ENCODE measurements at places on chromosomes 16 and 17.
A peak's percentile ranks its signal among the peaks of the same experiment; 100 is the strongest.

GRCh38 chr17:80025140-80025539 is 10.5 kb downstream of the TBC1D16 start:
- H3K36me3 ChIP-seq, result no peaks in the 10 kb centered on the region
- H3K4me3 ChIP-seq, result no peak overlapping the region
- no peak overlapping the region for H3K27ac ChIP-seq

GRCh38 chr17:10657148-10657547 is at the start of gene MYH3:
Gene MYH3 (minus strand): TSS chr17:10657309. CDS start chr17:10655064, 2,245 bp downstream.
- no peaks in the 10 kb centered on the region for H3K36me3 ChIP-seq
- H3K27ac ChIP-seq, result no peak within 1 kb of the TSS
- no peaks in the 10 kb centered on the region for H3K4me1 ChIP-seq

DNA sequence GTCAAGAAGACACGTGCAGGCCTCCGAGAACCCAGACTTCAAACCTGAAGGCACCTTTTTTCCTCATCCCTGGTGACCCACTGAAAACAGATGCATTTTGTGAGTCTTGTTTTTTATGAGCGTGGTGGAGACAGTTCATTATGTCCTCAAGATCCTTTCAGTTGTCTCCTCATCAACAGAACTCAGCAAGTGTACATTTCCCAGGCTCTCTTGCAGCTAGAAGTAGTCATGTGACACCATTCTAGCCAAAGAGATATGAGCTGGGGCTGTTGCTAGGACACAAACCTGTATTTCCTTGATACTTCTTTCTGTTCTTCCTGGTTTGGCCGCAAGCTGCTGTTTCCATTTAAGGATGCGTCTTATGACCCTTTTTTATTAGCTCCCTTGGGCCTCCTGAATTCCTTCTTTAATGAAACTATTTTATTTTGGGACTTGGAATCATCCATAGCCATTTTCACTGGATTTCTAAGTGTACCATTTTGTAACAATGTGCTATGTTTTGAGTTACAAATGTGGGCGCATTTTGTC is 135.7 kb upstream of the FOXF1 start:
- no peaks in the 10 kb centered on the region for H3K36me3 ChIP-seq
- no peak for DNase-seq
- peaks cover 15% of the 10 kb centered on the region for H3K4me1 ChIP-seq
- H3K27me3 ChIP-seq, result no peaks in the 10 kb centered on the region
- no peak overlapping the region for H3K4me3 ChIP-seq

DNA sequence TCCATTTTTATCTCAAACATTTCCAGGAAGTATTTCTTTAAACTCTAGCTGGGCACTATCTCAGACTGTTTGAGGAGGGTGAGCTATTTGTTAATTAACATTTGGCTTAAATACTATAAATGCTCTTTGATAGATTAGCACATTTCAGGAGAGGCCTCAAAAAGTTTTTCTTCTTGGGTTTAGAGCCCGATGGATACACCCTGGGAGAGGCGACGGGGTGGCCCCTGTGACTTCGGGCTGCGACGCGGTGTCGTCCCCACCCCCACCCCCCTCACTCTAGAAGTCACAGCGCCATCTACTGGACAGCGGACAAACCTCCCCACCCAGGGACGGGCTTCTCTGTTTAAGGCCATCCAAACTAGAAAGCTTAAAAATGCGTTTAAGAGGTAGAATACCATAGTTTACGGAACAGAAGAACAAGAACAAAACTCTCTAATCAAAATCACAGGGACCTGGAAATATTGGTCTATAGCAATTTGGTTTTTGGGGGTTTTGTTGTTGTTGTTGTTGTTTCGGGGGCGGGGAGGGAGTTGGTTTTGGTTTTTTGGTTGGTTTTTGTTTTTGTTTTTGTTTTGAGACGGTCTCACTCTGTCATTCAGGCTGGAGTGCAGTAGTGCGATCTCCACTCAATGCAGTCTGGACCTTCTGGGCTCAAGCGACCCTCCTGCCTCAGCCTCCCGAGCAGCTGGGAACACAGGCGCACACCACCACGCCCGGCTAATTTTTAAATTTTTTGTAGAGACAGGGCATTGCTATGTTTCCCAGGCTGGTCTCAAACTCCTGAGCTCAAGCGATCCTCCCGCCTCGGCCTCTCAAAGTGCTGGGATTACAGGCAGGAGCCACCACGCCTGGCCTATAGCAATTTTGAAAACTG is 254.4 kb downstream of the C16orf95 start:
- H3K4me1 ChIP-seq, result no peaks in the 10 kb centered on the region
- H3K4me3 ChIP-seq, result peak overlapping the region; percentile 59
- DNase-seq, result peak; percentile 82
- H3K27me3 ChIP-seq, result peaks cover 19% of the 10 kb centered on the region
- H3K36me3 ChIP-seq, result no peaks in the 10 kb centered on the region

GRCh38 chr17:77392376-77393273 is 251.9 kb downstream of the SEC14L1 start:
- H3K27ac ChIP-seq, result peak overlapping the region; percentile 100
- H3K4me1 ChIP-seq, result peaks cover 80% of the 10 kb centered on the region
- DNase-seq, result peak; percentile 66
- H3K4me3 ChIP-seq, result peak overlapping the region; percentile 36
- H3K36me3 ChIP-seq, result no peaks in the 10 kb centered on the region

Data from GM23248 (cell line).